Hypothalamus (tissue), 51 donors: ENCODE measurements at places on chromosomes 1 and 21.

DNA sequence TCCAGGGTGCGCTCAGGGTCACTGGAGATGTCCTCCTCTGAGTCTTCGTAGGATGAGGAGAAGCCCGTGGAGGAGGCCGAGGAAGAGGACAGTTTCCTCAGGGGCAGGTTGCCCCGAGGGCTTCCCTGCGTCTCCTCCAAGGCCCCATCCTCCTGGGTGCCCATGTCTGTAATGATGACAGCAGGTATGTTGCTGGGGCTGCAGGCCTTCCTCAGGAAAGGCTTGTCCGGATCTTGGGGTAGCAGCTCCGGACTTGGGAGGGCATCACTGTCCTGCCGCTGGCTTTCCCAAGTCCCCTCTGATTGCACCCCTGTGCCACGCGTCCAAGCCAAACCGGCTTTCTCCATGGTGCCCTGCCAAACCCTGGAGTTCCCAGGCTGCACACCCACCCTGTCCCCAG, 3.5 kb downstream of the ITPKB start:
- no peak for DNase-seq

GRCh38 chr1:244659694-244660093, 6.8 kb downstream of the DESI2 start:
- no peak for DNase-seq

DNA sequence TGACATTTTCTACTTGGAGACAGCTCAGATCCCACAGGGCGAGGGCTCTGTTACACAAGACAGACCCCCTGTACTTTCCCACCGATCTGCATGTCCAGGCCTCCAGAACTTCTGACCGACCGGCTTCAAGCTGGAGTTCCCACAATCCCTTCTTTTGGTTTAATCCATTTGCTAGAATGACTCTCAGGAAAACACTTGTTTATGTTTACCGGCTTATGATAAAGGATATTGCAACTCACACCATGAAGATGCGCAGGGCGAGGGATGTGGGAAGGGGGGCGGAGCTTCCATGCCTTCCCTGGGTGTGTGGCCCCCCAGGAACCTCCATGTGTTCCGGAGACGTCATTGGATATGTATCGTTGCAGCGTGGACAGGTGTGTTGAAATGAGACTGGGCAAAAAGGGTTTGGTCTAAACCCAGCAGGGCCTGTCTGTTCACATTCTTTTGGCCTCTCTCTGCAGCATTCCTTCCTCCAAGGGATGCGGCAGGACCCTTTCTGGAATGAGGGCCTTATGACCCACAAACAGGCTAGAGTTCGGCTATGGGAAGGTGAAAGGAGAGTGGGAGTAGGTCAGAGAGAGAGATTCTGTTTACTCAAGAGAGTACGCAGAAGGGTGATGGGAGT, 7.5 kb upstream of the IGSF5 start:
- DNase-seq, result no peak

DNA sequence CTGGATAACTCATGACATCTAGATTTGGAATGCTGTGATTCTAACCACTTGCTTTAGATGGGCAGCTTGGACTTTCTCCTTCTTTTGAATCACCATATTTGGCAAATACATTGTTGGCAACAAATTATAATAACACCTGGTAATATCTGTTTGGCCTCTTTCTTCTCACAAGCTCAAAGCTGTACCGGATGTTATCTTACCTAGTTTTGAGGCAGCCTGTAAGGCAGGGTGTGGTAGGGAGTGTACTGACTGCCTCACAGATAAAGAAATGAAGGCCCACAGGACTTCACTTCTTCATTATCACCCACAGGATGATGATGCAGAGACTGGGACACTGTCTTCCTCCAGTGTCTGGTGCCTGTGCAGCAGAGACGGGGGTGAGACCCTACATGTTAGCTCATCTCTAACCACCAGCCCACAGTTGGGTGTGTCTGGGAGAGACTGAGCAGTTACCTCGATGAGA, 28.5 kb downstream of the TUFT1 start:
- no peak for DNase-seq

GRCh38 chr1:232978091-232978634, 27.8 kb downstream of the NTPCR start:
- no peak for DNase-seq

GRCh38 chr21:37371041-37371397, 4.4 kb downstream of the DYRK1A start:
- DNase-seq, result no peak

DNA sequence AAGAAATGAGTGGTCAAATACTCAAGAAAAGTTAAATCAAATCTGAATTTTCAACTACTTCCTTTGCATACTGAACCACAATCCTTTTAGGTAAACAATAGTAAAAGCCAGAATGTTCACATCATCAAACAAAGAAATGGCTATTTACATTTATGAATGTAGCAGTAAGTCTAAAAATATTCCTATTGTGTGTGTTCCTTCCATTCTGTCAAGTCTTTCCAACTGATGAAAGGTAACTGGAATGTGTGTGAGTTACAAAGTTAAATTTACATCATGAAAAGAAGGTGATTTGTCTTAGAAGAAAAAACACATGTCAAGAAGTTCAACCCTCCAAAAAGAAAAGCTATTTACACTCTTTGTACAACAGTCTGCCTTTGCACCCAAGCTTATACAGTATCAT, 203.1 kb downstream of the SIPA1L2 start:
- DNase-seq, result no peak

GRCh38 chr1:9420835-9421532, 118.3 kb upstream of the SLC25A33 start:
- no peak for DNase-seq

GRCh38 chr1:27574871-27575831, 28.8 kb downstream of the AHDC1 start:
- peak; percentile 35 for DNase-seq

DNA sequence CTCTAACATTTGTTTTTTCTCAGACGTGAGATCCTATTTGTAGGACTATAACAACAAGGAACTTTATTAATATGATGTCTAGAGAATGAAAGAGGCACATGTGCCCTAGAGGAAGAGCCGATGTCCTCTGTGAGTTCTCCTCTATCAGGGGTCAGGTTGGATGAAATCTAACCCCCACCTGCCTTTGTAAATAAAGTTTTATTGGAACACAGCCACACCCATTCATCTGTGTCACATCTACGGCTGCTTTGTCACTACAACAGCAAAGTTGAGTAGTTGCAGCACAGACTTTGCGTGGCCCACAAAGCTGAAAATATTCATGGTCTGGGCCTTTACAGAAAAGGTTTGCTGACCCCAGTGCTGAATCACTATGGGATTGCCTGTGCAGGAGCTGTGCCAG, 571 bp upstream of the CAPN9 start:
- no peak for DNase-seq

DNA sequence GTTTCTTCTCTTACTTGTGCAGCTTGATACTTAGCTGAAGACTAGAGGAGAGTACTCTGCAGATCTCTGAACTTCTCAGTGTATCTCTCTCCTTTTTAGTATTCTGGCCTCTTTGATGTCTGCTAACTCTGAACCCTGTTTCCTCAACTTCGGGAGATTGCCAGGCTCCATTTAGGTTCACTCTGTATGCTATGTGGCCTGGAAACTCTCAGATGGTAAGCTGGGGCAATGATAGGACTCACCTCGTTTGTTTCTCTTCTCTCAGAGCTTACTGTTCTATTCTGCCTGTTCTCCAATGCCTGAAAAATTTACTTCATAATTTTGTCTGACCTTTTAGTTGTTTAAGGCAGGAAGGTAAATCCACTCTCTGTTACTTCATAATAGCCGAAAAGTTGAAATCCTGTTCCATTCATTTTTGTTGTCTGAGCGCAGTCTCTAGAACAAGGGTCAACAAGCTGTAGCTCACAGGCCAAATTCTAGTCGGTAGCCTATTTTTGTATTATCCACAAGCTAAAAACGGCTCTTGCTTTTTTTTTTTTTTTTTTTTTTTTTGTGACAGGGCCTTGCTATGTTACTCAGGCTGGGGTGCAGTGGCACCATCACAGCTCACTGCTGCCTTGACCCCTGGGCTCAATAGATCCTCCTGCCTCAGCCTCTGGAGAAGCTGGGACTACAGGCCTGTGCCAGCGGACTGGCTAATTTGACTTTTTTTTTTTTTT, 33.3 kb downstream of the ZMYM4 start:
- no peak for DNase-seq

GRCh38 chr1:183244466-183244865, 58.4 kb downstream of the LAMC2 start:
- no peak for DNase-seq

DNA sequence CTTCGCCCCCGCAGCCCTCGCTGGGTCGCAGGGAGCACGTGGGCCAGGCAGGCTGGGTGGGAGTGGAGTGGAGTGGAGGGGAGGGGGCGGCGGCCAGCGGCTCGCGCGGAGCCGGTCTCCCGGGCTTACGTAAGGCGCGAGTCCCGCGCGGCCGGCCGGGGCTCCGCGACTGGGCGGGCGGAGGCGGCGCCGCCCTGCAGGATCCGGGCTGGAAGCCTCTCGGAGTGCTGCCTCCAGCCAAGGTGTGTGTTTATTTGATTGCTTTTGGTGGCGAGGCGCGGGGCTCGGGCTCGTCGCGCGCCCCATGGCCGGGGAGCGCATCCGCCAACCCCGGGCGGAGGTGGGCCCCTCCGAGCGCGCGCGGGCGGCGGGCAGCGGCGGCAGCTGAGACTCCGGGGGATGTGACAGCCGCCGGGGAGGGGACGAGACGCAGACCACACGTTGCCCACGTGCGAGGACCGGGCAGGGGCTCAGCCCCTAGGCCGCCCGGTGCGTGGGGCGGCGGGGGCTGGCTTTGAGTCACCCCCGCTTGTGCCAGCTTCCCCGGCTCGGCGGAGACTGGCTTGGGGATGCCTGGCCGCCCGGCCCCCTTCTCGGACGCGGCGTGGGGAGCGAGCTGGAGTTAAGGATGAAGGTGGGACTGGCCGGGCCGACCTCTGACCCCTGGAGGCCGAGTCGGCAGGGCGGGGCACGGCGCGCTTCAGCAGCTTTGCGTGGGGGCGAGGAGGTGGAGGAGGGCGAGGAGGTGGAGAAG, 402 bp upstream of the AK4 start:
- DNase-seq, result no peak

- DNase-seq, result no peak
Observed at GRCh38 chr1:151352021-151352718, 5.1 kb upstream of the RFX5 start.

- DNase-seq, result no peak
Observed at GRCh38 chr1:29655945-29656850, 419.9 kb downstream of the PTPRU start.

- DNase-seq, result no peak
Observed at GRCh38 chr1:206685334-206685768, 646 bp downstream of the MAPKAPK2 start.

DNA sequence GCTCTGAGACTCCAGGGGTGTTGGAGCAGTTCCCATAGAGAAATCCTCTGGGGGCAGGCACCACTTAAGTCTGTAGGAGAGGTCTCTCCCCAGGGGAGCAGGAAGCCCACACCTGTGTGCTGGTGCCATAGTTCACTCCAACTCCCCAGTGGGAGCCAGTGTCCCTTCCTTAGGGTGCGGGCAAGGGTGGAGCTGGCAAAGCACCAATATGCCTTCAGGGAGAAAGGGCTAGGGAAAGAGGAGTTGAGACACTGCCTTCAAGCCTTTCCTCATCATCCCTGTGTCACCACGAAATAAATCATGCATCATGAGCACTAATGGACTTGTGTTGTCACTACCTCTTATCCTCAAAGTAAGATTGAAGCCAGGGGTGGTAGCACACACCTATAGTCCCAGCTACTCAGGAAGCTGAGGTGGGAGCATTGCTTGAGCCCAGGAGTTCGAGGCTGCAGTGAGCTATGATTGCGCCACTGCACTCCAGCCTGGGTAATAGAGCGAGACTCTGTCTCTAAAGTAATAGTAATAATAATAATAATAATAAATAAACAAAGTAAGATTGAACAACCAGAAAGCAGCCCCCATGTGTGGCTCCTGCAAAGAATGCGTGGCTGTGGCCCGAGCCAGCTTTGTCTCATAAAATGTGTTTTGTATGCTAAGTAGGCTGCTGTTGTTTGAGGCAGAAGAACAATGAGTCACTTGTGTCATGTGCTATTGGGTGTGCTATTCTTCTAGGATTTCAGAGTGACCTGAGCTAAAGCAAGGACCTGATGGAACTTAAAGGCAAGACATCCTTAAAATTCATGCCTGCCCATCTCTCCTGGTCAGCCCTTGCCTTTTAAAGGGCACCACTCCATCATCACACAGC, 6.7 kb upstream of the TIE1 start:
- DNase-seq, result peak; percentile 63

DNA sequence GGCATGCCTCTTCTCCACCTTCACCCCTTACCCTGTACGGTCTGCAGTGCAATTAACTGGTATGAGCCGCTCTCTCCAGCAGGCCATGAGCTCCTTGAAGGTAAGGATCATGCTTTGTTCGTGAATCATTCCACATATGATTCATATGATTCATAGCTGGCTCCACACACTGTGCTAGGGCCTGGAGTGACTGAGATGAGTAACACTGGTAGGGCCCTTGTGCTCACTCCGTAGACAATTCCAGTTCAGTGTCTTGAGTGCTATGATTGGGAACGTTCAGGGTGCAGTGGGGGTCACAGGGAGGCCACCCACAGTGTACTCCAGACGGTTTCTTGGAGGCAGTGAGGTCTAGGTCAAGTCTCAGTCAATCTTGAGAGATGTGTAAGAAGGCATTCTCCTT, 239.8 kb downstream of the LMX1A start:
- no peak for DNase-seq

DNA sequence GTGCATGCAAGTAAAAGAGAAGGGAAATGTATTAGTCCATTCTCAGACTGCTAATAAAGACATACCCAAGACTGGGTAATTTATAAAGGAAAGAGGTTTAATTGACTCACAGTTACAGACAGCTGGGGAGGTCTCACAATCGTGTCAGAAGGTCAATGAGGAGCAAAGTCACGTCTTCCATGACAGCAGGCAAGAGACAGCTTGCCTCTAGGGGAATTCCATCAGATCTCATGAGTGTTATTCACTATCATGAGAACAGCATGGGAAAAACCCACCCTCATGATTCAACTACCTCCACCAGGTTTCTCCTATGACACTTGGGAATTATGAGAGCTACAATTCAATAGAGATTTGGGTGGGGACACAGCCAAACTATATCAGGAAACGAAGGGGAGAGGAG, 8.1 kb downstream of the KRTAP21-3 start:
- DNase-seq, result no peak

DNA sequence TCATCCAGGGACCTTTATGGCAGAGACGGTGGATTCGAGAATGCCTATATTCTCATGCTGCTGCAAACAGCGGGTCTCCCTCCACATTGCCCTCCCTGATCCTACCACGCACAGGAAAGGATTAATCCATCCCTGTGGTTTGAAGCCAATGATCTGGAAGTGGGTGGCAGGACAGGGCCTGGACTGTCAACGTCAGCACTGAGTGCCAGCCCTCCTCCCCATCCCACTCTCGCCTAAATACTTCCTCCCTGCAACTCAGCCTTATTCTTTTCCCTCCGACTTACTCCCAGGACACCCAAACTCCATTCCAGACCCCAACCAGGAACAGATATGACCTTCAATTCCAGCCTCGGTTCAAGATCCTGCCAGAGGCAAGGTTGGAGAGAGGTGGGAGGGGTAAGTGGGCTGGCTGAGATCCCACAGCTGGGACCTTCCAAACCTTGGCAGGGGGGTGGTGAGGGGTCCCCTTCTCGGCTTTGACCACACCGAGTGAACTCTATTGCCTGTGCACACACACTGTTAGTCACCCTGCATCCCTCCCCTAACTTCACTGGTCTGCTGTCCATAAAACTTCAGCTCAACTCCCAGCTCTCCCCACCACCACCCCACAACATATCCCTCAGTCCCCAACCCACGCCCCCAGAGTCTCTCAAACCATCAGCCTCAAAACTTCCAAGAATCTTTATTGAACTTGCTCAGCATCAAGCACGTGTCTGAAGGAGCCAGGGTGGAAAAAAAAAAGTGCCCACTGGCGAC, 2.4 kb upstream of the S100A5 start:
- no peak for DNase-seq

- no peak for DNase-seq
Observed at GRCh38 chr1:208034135-208034534, 123.2 kb upstream of the CD34 start.

GRCh38 chr1:79193211-79194079, 186.9 kb upstream of the ADGRL4 start:
- DNase-seq, result no peak
